ENCODE measurements at places on chromosomes 13 and 19.

DNA sequence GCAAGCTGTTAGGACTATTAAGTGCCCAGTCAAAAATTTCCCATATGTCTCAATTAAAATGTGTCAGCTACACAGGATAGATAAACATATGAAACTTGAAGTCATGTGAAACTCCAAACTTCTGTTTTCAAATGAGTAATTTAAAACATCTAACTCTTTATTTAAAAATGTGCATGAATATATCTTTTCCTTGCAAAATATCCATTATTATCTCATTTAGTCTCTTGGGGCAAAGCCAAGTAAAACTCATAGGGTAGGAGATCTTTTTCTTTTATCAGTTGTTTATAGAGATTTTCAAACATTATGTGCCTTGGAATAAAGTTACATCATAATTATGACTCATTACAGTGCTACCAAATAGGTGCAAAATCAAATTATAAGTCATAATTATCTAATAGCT is 2020.1 kb upstream of the PRR20A start:
- no peak for DNase-seq

GRCh38 chr19:2561895-2562294 is 86.0 kb downstream of the GADD45B start:
- DNase-seq: no peak

GRCh38 chr13:99730403-99730802 is 229.1 kb downstream of the TM9SF2 start:
- DNase-seq: no peak

DNA sequence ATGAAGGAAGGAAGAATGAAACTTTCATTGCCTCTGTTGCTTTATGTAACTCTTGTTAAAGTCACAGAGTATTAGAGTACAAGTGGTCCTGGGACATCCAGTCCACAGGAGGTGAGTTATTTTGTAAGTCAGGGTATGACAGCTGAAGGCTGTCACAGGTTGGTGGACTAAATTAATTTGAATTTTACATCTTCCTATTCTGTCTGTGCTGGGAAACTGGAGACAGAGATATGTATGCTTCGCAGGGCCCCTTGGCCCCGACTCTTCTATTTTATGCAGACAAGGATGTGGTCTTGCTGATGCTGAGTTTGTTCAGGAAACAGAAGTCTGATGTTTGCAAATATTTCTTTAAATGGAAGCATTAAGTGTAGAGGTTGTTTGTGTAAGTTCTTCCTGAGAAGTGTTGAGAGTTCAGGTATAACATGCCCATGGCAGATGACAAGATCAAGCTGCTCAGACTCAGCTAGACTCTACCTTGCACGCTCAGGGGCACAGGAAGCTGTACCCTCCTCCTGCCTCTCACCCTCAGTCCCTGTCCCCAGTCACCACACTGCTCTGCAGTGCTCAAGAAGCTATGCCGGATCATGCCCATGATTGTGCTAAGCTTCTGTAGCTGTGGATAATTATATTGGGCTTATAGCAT is 23.4 kb downstream of the RASL11A start:
- no peak for DNase-seq

DNA sequence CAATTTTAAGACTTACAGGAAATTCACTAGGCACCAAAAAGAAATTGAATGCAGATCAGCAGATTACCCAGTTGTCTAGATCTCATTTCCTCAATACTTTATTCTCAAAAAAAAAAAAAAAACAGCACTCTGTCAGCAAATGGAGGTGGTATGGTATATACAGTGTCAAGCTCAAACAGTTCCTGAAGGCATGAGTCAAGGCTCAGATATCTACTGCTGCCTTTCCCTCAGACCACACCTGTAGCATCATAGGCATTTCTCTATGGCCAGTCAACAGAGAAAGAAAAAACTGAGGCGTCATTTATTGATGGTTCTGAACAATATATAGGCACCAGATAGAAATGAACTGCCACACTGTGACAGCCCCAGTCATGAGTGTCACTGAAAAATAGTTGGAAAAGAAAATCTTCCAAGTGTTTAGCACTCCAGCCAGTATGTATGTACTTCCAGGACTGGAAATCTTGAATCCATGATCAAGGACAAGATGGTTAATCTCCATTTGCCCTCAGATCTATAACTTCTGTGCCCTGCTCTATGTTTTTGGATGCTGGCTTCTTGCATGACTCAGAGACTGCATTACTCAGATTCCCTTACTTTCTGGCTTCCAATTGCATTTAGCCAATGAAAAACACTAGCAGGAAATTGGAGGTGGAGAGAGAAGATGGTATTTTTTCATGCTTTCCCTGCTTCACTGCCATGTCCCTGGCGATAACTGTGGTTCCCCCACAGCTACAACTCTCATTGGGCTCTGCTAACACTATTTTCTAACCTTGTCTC is 8.4 kb upstream of the COG3 start:
- peak; percentile 55 for DNase-seq

DNA sequence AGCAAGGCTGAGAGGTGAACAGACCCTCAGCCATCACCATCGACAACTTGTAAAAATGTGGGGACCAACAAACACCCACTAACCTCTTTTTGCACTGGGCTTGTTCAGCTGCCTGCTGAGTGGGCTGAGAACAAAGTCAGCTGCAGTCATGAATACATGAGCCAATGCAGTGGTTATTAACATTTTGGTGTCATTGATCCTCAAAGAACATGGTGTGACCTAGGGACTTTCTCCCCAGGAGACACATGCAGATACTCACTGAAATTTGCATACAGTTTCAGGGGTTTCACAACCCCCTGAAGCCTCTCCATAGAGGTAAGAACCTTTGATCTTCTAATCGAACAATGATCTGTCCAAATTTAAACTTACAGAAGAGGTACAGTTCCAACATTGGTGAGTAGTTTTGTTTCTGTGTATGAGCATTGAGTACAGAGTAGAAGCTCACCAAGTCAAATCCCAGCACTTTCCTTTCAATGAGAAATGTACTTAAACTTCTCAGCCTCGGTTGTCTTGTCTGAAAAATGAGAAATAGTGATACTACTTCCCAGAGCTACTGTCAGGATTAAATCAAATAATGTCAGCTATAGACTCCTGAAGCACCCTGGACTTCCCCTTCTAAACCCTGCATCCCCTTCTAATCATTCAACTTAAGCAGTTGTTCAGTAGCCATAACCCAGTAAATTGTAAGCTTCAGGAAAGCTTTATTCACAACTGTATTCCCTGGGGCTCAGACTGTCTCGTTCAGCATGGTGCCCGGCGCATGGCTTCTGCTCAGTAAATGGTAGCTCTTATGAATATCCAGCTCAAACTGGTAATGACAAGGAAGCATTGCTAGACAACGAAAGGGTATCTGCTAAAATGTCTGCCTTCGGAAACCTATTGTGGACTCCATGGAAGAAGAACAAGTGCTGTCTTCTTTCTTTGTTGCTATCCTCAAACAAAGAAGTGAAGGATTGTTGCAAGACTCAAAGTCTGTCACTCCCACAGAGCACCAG is 148.7 kb downstream of the FOXO1 start:
- no peak for DNase-seq

DNA sequence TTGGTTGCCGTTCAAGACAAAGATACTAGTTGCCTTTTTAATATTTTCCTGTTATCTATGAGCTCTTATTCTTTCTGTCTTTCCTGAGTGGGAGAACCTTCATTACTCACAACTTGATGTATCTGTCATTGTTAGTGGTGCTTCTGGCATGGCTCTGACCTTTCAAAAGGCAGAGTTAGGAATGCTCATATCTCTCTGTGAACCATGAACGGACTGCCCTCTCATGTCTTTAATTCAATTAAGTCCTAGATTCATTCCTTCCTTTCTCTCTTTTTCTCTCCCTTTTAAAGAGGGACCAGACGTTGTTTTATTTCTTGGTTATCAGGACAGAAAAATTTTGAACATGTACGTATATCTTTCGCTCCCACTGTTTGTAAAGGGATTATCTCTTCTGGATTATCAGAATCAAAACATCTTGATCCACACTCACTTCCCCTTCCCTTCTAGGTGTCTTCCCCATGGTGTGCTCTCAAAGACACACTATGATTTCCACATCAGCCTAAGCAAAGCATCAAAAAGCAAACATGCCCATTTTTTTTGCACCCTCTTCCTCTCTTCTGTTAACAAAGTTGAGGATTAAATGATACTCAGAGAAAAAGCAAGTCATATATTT is 90.3 kb downstream of the LRCH1 start:
- DNase-seq: no peak

- DNase-seq: no peak
Observed at GRCh38 chr13:40895227-40896184, 106.1 kb downstream of the SLC25A15 start.

- no peak for DNase-seq
Observed at GRCh38 chr13:60411983-60412382, 15.0 kb downstream of the TDRD3 start.

DNA sequence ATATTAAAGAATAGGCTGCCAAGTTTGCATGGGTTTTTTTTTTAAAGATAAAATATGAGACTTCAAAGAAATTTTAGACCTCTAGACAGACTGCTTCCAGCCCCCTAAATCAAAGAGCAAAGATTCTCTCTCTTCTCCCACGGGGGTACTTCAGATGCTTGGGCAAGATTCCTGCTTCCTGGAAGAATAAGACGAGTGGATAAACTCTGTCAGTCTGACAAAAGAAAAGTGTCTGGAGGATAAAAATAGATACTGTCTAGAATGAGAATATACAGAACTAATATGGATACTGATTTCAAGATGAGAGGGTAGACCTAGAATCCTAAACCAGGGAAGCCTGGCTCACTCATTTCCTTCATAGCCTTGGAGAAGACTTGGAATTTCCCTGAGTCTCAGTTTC is 435.1 kb downstream of the FOXO1 start:
- no peak for DNase-seq

DNA sequence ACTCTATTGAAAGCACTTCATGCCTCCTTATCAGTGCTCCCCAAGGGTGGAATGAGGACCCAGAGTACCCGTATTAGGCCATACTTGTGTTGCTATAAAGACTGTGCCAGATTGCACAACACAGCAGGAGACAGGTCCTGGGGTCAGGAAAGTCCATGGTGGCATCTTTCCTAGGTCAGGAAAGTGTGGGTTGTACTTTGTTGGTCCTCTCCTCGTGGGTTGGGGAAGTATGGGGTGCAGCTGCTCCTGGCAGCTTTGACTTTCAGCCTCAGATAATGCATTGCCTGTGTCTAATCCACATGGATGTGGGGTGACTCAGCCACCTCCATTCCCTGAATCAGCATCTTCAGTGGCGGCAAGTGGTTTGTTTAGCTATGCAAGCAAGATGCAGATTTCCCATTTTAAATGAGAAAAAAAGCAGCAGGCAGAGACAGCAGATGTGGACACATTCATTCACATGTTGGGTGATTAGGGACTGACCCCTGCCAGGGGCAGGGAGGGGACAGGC is 8.4 kb upstream of the CYP2B6 start:
- DNase-seq: peak; percentile 14

DNA sequence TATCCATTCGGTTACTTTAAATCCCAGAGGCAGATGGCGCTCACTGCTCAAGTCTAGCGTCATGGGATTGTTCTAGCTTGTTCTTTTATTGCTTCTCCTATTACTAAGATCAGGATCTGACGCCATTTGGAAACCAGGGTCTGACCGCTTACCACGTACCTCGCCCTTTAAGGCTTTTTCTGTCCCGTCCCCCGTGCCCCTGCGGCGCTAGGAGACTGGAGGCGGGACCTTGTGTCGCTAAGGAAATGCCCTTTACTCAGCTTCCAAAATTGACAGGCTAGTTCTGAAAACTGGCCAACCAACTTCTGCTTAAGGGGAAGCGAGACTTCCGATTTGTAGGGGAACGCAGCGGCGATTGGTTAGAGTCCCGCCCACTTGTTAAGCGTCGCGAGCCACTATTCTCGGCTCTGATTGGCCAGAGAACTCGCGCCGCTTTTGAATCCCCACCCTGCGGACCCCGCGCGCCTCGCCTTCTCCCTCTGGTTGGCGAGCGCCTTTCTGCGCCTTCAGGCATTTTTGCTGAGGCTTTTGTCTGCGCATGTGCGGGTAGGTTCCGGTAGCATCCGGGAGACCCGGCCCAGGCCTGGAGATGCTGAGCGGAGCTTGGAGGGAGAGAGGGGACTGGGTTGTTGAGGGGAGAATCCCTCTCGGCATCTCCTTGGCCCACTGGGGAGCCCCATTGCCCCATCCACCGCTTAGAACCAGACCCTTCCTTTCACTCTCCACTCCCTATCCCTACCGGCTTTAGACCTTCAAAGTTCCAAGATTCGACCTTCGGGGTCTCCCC is 3.9 kb upstream of the C19orf84 start:
- peak; percentile 100 for DNase-seq

GRCh38 chr19:55252760-55253663 is 5.8 kb downstream of the PPP6R1 start:
- no peak for DNase-seq

GRCh38 chr13:33970746-33971561 is 153.0 kb downstream of the RFC3 start:
- no peak for DNase-seq

- DNase-seq: no peak
Observed at GRCh38 chr19:31543456-31543855, 194.2 kb upstream of the TSHZ3 start.

GRCh38 chr19:49556412-49557398 is 23.7 kb downstream of the NOSIP start:
- DNase-seq: no peak

DNA sequence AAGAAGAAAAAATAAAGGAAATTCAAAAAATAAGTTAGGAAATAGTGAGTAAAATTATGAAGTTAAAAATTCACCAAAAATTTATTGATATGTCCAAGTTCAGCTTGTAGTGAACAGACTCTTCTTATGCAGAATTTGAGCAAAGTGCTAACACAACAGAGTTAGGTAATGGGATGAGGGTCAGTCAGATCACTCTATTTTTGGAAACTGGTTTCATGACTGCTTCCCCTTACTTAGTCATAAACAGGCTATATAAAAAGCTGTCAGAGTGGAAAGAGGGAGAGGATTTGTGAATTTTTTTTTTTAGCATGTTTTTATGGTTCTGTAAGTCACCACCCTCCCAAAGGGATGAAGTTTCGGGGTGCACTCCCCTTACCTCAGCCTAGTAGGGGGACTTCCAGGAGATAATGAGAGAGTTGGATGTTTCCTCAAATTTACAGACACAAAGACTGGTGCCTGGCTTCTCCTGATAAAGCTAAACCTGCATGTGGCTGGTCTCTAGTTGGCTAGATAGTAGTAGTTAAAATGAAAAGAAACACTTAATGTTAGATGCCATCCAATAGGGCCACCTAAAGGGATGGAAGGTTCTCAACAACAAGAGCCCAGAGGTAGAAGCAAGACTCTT is 4.5 kb downstream of the CPB2 start:
- no peak for DNase-seq

Measured in EL (cell line).